T-helper 1 cell (primary cell): ENCODE measurements at places on chromosomes 7 and 10.

DNA sequence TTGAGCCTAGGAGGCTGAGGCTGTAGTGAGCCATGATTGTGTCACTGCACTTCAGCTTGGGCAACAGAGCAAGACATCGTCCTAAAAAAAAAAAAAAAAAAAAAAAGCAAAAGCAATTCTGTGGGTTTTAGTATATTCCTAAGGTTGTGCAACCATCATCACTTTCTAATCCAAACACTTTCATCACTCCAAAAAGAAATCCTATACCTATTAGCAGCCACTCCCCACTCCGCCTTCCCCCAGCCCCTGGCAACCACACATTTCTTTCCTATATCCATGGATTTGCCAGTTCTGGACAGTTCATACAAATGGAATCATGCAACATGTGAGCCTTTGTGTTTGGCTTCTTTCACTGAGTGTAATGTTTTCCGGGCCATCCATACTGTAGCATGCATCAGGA lies 20.4 kb downstream of the ZAN start:
- no peak for DNase-seq

- no peak for DNase-seq
Observed at GRCh38 chr10:77111611-77112550, 525.7 kb downstream of the KCNMA1 start.

DNA sequence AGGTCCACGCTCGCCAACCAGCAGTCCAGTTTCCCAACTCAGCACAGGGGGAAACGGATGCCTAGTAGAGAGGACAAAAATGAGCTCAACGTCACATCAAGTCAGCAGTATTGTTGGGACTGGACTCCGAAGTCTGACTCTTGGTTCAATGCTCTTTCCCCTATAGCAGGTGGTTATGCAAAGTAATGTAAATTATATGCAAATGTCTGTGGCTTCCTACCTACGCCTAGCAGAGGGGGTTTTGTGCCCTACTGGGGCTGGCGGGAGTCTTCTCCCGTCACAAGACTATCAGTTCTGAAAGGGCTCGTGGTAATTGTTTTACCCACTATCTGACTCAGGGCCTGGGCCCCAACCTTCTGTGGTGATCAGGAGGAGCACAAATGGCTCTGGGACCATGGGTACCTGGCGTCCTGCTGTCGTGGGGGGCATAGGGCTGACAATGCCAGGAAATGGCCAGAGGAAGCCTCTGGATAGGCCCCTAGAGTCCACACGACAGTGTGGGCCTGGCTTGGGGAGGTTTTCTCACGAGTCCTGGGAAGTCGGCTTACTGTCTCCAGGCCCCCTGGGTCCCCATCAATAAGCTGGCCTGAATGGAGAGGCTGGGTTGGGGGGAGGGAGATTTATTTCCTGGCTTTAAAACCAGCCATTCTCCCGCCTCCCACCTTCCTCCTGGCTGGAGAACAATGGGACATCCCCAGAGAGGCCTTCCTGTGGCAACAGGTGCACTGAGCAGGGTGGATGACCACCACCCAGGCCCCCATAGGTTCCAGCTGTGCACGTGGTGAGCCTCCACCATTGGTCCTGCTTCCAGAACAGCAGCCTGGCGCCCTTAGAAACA lies 41.8 kb downstream of the UNC5B start:
- DNase-seq: no peak

DNA sequence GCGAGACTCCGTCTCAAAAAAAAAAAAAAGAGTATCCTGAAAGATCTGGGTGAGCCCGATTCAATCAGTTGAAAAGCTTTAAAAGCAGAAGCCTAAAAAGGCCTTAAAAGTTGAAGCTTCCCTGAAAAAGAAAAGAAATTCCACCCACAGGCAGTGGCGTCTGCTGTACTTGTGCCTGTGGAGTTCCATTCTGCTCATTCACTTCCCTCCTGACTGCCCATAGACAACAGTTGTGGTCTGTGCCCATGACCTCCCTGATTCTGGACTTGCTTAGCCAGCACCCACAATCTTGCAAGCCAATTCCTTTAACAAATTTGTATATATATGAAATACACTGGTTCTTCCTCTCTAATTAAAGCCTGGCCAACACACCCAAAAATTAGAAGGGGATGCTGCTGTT lies 141.7 kb downstream of the DLG5 start:
- DNase-seq: no peak

DNA sequence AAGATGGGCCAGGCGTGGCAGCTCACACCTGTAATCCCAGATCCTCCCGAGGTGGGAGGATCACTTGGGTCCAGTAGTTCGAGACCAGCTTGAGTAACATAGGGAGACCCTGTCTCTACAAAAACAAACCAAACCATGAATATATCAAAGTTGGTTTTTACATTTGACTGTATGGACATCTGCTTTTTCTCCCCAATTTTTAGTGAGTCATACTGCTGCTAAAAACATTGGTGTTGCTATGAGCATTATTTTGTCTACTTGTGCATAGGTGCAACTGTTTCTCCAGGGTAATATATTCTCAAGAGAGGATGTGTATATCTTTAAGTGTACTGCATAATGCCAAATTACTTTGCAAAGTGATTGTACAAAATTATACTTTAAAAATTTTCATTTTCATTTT lies 769 bp upstream of the TMEM248 start:
- no peak for DNase-seq

- no peak for DNase-seq
Observed at GRCh38 chr10:52810761-52811160, 38.2 kb upstream of the MBL2 start.

GRCh38 chr10:19347621-19348020 lies 299.0 kb downstream of the MALRD1 start:
- no peak for DNase-seq

- DNase-seq: no peak
Observed at GRCh38 chr7:30251708-30252329, 32.6 kb upstream of the ZNRF2 start.

DNA sequence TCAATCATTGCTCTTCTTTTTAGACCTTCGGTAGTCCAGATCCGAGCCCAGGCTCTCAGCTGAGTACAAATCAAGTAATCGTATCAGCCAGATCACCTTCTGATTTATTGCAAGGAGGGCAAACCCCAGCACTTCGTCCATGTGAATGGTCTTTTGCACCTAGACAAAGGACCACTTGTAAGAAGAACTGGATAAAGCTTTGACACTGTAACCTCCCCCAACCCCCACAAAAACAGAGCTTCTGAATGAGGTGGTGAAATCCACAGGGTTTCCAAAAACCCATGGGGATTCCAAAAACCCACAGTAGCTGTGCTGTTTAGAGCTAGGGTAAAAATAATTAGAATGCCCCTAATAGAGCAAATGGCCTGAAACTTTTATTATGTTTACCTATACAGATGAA lies 148.8 kb upstream of the ODAD2 start:
- DNase-seq: no peak

DNA sequence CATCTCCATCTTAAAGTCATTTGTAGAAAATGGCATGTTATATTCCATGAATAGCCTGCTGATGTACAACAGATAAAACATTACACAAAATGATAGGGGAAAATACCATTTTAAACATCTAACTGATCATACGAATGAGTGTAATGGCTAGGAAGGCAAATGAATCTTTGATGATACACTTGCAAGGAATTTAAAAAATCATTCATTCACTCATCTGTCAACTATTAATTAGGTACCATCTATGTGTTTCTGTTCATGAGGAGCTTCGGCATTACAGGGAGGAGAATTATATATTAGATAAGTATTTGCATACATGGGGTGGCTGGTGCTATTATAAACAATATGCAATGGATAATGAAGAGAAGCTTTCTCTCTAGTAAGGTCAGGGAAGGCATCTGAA lies 183.7 kb downstream of the CACNB2 start:
- no peak for DNase-seq

GRCh38 chr10:130369645-130370381 lies 233.6 kb downstream of the GLRX3 start:
- no peak for DNase-seq

DNA sequence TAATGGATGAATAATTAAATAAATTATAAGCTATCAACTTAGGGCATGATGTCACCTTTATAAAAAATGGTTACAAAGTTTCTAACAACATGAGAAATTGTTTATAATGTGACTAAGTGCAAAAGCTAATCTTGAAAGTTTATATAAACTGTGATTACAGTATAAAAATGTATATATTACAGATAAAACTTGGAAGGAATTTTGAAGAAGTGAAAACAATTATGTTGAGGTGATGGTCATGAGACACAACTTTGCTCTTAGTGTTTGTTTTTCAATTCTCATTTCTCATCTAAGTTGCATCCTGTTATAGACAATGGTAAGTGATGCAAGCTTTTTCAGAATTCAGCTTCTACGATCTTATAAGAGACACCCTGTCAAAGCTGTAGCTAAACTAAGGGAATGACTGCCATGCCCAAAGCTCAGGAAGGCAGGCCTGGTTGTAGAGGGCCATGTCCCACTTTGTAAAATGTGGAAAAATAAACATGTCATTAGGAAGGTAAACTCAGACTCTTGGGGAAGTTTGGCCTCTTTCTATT lies 23.9 kb downstream of the MACC1 start:
- no peak for DNase-seq

GRCh38 chr10:95756041-95756761 lies at the start of gene ENTPD1:
TSS of gene ENTPD1 (plus strand) at chr10:95756163. CDS start at chr10:95756240, 77 bp downstream.
- no peak for DNase-seq
